Right ventricle myocardium inferior (tissue), 1 donor: ENCODE measurements at places on chromosomes 1 and 21.
A peak's percentile ranks its signal among the peaks of the same experiment; 100 is the strongest.

DNA sequence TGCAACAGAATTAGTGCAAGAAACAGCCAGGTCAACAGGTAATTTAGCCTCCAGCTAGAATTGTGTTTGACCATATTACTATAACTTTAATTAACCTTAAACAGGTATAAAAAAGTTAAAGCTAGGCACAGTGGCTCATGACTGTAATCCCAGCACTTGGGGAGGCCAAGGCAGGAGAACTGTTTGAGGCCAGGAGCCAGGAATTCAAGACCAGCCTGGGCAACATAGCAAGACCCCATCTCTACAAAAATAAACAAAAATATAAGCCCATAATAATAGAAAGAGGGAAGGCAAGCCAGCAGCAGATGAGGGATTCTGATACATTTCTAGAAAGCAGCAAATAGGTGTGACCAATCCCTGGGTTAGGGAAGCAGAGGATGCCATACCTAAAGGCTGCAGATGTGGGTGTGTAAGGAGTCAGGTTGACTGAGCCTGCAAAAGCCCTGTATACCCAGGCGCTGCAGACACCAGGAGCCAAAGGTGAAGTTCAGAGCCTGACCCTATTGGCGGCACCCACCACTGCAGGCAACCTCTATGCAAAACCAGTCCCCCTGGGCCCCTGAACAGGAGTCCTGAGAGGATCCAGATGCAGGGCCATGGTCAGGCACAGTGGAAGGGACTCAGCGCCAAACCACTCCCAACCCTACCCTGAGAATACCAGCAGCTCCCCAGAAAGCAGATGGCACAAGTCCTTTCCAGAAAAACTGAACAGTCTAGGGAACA, 19.3 kb upstream of the LSS start:
- no peak for DNase-seq

- DNase-seq, result no peak
Observed at GRCh38 chr1:88774151-88774556, 90.1 kb downstream of the PKN2 start.

- no peak for DNase-seq
Observed at GRCh38 chr21:29419422-29419821, 120.7 kb downstream of the BACH1 start.

GRCh38 chr1:156664046-156664766, 13.0 kb downstream of the NES start:
- DNase-seq, result peak; percentile 53

DNA sequence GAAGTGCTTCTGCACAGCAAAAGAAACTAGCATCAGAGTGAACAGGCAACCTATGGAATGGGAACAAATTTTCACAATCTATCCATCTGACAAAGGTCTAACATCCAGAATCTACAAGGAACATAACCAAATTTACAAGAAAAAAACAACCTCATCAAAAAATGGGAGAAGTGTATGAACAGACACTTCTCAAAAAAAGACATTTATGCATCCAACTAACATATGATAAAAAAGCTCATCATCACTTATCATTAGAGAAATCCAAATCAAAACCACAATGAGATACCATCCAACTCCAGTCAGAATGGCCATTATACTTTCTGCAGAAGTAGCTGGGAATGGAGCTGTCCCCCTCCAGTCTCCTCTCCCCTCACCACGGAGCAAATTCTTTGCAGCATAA, 2.9 kb upstream of the OR2M3 start:
- no peak for DNase-seq

DNA sequence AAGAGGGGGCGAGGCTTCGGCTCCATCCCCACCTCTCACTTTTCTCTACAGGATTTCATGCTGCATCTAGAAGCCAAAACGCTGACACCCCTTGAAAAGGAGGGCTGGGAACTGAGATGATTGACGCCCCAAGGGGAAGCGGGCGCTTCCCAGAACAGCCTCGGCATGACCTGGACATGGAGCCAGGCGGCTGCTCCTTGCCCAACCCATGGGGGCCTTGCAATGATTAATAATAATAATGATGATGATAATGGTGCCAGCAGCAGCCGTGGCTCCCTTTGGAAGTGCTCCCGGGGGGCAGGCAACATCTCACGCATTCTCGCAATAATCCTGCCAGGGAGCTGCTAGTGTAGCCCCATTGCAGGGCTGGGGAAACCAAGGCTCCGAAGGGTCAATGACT, 78.2 kb downstream of the RAP1GAP start:
- DNase-seq, result no peak
